Stimulated activated CD8-positive, alpha-beta memory T cell treated with anti-CD3 and anti-CD28 coated beads, Interleukin-4, amount 100 ng/mL, for 1 hour (primary cell): ENCODE measurements at places on chromosomes 3 and 15.

DNA sequence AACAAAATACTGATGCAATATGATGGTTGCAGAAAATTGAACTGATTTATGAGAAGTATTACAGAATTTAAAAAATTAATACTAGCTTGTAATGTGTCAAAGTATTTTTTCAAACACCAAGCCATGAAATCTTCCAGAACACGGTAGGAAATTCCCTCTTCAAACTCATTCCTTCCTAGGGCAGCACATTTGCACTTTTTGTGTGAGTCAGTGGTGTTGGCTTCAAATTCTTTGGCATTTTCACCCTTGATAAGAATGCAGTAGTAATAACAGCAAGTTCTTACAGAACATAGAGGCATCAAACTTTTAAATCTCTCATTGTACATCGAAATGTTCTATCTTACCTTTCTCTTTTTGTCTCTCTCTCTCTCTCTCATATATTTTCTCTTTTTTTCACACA lies 191.8 kb downstream of the CGGBP1 start:
- no peak for DNase-seq

DNA sequence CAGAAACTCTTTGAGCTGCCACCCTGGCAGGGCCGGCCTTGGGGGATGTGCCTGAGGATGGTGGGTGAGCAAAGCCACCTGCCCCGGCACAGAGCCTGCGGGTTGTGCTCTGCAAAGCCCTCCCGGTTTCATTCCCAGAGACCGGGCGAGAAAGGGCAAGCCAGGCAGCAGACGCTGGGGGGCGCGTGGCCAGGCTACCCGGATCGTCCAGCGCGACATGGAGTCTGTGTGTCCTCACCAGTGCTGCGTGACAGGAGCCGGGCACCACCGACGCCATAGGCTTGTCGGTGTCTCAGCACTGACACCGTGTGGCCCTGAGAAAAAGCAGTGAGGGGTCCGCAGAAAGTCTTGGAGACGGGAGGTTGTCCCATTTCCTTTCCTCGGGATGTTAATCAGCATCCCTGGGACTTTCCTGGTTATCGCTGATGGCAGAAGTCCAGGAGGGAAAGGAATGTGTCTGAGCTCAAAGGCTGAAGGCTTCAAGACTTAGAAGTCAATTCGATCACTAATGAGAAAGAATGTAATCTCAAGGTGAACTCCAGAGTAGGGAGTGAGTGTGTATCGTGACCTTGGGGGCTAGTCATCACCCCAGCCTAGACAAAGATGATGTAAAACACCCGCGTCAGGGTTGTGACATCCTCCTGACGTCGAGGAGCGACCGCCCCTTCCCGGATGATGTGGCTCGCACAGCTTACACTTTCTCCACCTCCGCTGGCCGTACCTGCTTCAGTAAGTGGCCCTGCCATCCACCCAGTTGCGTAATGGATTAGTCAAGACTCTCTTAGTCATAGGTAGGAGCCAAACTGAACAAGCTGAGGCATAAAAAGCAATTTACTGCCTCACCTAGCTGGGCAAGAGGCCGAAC lies 36.3 kb upstream of the PLA2G4E start:
- peak; percentile 1 for DNase-seq

GRCh38 chr15:89822026-89822425 lies 7.4 kb upstream of the ANPEP start:
- DNase-seq, result no peak

- DNase-seq, result no peak
These were observed 8.9 kb downstream of the GYG1 start for GRCh38 chr3:149000206-149000745.

DNA sequence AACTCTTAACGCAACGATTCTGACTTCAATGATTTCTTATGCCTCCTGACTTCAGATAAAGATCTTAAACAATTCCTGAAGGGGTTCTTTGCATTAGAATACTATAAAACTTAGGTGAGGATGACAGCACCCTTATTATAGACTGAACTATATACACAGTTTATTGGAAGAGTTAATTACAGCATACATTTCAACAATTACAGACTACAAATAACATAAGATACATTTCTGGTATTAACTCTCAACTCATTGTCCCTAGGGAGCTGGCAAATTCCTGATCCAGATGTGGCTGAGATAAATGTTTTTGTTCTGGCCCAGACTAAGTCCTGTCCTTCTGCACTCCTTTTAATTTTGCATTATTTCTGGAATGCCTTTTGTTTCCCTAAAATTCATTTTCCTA lies 155.5 kb upstream of the TMC3 start:
- DNase-seq, result no peak

- DNase-seq, result no peak
These were observed 13.2 kb upstream of the TRANK1 start for GRCh38 chr3:36957862-36958686.

DNA sequence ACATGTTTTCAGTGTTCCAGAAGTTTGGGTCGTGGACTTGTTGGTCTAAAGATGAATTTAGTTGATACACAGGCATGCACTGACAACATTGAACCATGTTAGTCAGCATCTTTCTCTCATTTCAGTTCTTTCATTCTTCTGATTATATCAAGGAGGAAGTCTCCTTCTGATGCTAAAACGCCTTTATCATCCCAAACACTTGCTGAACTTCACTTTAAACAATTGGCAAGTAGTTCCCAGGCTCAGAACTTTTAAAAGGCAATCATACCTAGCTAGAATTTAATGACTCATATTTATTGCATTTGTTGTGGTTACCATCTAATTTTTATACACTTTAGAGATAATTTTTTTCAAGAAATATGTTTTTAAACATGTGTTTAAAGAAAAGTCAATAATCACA lies 15.9 kb downstream of the LMCD1 start:
- no peak for DNase-seq

DNA sequence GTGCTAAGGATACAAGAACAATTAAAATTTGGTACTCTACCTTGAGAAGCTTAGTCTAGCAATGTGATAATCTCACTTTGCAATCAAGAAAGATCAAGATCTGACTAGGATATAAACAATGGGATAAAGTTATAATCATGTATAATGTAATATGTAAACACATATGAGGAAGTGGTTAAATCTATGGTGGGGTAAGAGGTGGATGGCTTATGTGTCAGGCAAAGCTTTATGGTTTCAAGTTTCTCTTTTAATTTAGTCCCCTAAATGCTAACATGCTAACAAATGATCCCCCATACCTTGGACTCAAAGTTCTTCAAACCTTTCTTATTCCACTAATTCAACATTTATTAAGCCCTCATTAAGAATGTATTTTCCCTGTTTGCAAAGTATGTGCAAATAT lies 2.5 kb downstream of the RSL24D1 start:
- no peak for DNase-seq

GRCh38 chr3:121883507-121883906 lies 10.7 kb upstream of the SLC15A2 start:
- DNase-seq, result no peak

DNA sequence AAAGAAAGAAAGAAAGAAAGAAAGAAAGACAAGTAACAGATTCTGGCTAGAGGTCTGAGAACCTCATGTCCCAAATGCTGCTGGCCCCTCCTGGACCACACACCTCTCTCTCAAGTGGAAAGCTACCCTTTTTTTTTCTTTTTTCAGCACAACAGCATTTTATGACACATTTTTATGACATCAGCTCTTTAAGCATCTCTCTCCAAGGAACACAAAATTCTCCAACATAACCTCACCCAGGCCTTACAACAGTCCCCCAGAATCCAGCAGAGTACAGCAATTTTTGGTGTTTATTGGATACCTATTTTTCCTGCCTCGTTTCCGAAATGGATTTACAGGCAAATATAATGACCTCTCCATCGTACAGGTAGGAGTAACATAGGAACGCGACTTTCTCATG lies 11.2 kb upstream of the NTRK3 start:
- no peak for DNase-seq

DNA sequence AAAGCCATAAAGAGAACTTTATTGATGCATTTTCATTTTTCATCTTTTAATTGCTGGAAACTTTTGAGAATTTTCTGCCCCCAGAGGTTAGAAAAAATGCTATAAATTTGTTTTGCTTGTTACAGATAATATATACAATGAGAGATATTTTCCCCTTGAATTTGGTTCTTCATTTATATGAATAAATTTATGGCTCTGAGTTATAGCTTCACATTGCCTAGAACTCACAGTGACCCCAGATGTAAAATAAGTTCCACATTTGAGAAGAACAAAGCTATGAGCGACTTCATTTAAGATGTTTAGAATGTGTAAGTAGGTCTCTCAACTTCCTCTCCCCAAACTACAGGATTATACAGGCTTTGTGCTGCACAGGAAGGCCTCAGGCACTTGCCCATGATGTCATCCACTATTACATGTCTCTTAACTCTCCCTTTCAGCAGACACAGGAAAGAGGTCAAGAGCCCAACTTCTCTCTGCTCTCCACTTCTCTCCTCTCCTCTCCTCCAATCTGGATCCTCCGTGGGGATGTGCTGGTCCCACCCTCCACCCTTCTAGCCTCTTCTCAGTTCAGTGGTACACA lies 92.8 kb downstream of the DUT start:
- DNase-seq, result no peak

DNA sequence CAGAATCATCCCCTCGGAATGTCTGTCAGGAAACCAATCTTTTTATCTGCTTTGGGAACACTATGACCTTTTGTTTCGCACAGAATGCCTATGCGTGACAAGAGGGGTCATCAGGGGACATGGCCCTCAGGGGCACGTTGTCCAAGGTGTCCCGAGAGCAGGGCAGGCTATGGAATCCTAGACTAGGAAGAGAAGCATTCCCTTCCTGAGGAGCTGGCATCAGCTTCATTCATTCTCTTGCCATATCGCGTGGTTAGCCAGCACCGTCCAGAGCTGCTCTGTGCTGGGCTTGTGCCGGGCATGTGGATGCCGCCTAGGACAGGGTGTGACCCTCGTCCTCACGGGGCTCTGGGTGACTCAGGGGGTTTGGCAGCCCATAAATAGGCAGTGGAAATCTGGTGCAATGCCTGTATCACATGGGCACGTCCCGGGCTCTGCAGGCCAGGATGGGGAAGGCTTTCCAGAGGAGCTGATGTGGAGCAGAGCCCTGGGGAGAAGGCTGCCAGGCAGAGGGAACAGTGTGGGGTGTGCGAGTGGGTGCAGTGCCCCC lies 117.8 kb downstream of the TMEM266 start:
- DNase-seq, result no peak
